Thoracic aorta (tissue), 2 donors: ENCODE measurements at places on chromosomes 1 and 21.

- DNase-seq = no peak
- H3K36me3 ChIP-seq = no peaks in the 10 kb centered on the region
- no peak overlapping the region for H3K27ac ChIP-seq
- H3K4me3 ChIP-seq = no peak overlapping the region
Observed at GRCh38 chr1:237416924-237417655, 375.1 kb downstream of the RYR2 start.

DNA sequence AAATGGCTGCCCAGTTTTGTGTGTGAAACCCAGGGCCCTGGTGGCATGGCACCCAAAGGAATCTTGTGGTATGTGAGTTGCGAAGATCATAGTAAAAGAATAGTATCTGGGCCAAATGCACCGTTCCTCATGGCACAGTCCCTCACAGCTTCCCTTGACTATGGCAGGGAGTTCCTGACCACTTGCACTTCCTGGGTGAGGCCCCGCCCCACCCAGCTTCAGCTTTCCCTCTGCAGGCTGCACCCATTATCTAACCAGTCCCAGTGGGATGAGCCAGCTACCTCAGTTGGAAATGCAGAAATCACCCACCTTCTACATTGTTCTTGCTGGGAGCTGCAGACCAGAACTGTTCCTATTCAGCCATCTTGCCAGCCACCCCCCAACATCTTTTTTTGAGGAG is 63.0 kb downstream of the SLC5A9 start:
- H3K4me3 ChIP-seq = no peak overlapping the region
- no peaks in the 10 kb centered on the region for H3K4me1 ChIP-seq
- no peaks in the 10 kb centered on the region for H3K27me3 ChIP-seq
- DNase-seq = no peak
- no peaks in the 10 kb centered on the region for H3K36me3 ChIP-seq

GRCh38 chr1:243488459-243489157 is 232.8 kb downstream of the SDCCAG8 start:
- H3K36me3 ChIP-seq = no peaks in the 10 kb centered on the region
- H3K27me3 ChIP-seq = no peaks in the 10 kb centered on the region
- H3K4me1 ChIP-seq = no peaks in the 10 kb centered on the region
- no peak for DNase-seq
- H3K4me3 ChIP-seq = no peak overlapping the region

- no peak for DNase-seq
- no peak overlapping the region for H3K4me3 ChIP-seq
- no peak overlapping the region for H3K27ac ChIP-seq
- H3K4me1 ChIP-seq = no peaks in the 10 kb centered on the region
- no peaks in the 10 kb centered on the region for H3K27me3 ChIP-seq
Observed at GRCh38 chr1:89608319-89608983, 24.5 kb upstream of the LRRC8C start.

GRCh38 chr1:172421974-172422604 is 1.6 kb downstream of the C1orf105 start:
- no peaks in the 10 kb centered on the region for H3K27me3 ChIP-seq
- peaks cover 14% of the 10 kb centered on the region for H3K4me1 ChIP-seq
- peak overlapping the region; percentile 46 for H3K27ac ChIP-seq
- no peak overlapping the region for H3K4me3 ChIP-seq
- no peaks in the 10 kb centered on the region for H3K36me3 ChIP-seq

- no peak overlapping the region for H3K27ac ChIP-seq
- DNase-seq = no peak
- H3K4me3 ChIP-seq = no peak overlapping the region
- no peaks in the 10 kb centered on the region for H3K27me3 ChIP-seq
- no peaks in the 10 kb centered on the region for H3K4me1 ChIP-seq
Observed at GRCh38 chr21:38014298-38014697, 98.0 kb upstream of the KCNJ6 start.

GRCh38 chr1:9020305-9020704 is 5.9 kb downstream of the SLC2A7 start:
- no peaks in the 10 kb centered on the region for H3K36me3 ChIP-seq
- H3K4me3 ChIP-seq = no peak overlapping the region
- H3K4me1 ChIP-seq = no peaks in the 10 kb centered on the region
- DNase-seq = no peak
- no peaks in the 10 kb centered on the region for H3K27me3 ChIP-seq
